ENCODE measurements at places on chromosomes 7 and 10. TPM values are rescaled to one million over a fixed set of nuclear protein-coding genes. Genes with fewer than 3 reads are reported as not detected.

Gene UCN3
- not detected for total RNA-seq

Gene PWWP2B
- 14.2 TPM for total RNA-seq

Gene PPP1R17
- 1.2 TPM for total RNA-seq

GRCh38 chr7:149209518-149210269 is 14.3 kb downstream of the ZNF282 start:
- peak overlapping the region; percentile 10 for H3K4me3 ChIP-seq
- no peaks in the 10 kb centered on the region for H3K27me3 ChIP-seq
- DNase-seq: peak; percentile 65
- peak overlapping the region; percentile 96 for H3K27ac ChIP-seq
- H3K36me3 ChIP-seq: peaks cover 25% of the 10 kb centered on the region

Gene SORCS1
- total RNA-seq: 9.1 TPM

- DNase-seq: no peak
- no peaks in the 10 kb centered on the region for H3K36me3 ChIP-seq
- H3K27me3 ChIP-seq: no peaks in the 10 kb centered on the region
- H3K4me1 ChIP-seq: no peaks in the 10 kb centered on the region
These were observed 149.8 kb downstream of the DOCK4 start for GRCh38 chr7:112056409-112056808.

DNA sequence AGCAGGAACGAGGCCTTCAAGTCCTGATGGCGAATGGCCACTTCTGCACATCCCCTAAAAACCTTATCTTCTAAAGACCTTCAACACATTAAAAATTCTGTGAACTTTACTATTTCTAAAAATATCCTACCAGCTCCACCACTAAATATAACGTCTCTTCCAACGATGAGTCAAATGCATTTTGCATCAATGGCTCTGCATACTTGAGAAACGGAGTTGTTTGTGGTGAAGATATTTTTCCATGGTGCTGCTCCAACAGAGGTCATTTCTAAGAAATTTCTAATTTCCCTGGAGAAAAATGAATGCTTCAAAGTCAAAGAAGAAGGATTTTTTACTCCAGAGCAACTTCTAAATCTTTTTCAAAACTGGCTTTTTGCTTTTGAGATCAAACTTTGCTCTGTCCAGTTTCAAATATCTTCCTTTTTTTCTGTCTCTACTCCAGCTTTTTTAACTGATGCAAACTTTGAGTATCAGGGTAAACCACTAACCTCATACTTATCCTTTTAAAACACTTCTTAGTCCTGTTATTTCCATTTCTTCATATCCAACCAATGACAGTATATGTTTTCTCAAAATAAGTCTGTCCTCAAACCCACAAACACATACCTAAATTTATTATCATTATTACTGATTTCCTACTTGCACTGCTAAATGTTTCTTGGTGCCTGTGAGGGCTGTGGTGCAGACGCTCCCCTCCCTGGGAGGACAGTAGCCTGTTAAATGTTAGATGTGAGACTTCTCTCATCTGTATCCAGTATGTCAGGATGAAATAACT is 258.1 kb downstream of the KLF6 start:
- no peaks in the 10 kb centered on the region for H3K27me3 ChIP-seq
- H3K36me3 ChIP-seq: peaks cover 2% of the 10 kb centered on the region
- H3K4me1 ChIP-seq: peaks cover 5% of the 10 kb centered on the region
- no peak for DNase-seq

- no peak for DNase-seq
- peaks cover 20% of the 10 kb centered on the region for H3K36me3 ChIP-seq
- no peak overlapping the region for H3K4me3 ChIP-seq
- H3K27me3 ChIP-seq: no peaks in the 10 kb centered on the region
- no peak overlapping the region for H3K27ac ChIP-seq
- H3K4me1 ChIP-seq: no peaks in the 10 kb centered on the region
These were observed 10.4 kb upstream of the ZMYND11 start for GRCh38 chr10:124874-125273.

Gene LAMTOR4
- 134 TPM for total RNA-seq

- H3K4me3 ChIP-seq: no peak overlapping the region
- H3K27me3 ChIP-seq: no peaks in the 10 kb centered on the region
- no peaks in the 10 kb centered on the region for H3K4me1 ChIP-seq
These were observed 462.4 kb upstream of the NUPR2 start for GRCh38 chr7:56578612-56579011.

DNA sequence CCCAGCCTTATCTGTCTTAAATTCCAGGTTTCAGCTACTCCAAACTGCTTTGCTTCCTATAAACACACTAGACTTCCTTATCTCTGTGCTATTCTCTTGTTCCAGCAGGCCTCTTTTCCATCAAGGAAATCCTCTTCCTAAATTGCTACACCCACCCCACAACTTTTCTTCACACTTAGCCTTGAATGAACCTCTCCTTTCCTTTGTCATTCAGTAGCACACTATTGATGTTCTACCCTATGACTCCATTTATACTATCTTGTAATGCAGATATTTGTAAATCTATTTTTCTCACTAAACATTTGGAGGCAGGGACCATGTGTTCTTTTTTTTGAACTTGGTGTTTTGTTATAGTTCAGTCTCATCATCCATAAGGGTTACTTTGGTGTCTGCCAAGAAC is 3.7 kb downstream of the SLC16A9 start:
- H3K4me3 ChIP-seq: peak overlapping the region; percentile 73

DNA sequence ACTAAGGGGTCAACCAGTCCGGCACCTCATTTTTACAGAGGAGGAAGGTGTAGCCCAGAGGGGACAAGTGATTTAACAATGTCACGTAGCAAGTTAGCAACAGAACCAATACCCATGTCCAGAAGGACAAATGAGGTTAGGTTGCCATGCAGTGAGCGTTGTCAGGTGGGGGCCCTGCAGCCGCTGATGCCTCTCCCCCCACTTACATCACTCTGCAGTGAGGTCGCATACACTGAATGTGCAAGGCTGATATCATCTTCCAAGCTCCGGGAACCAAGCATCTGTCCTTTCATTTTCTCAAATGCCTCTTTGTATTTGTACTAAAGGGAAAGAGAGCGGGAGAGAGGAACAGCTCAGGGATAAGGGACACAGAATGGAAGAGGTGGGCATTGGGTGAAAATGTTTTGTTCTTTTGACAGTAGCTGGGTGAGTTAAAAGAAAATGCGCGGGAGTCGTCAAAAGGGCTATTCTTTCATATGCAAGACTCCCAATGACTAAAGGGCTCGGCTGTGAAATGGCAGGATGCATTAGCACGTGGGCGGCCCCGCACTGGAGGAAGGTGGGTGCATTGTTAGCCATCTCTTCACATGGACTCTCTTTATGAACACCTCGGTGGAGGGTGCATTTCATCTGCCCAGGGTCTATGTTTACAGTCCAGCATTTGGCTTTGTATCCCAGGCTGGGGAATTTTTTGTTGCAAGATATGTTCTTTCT is 49.7 kb downstream of the NRAP start:
- H3K4me1 ChIP-seq: peaks cover 77% of the 10 kb centered on the region
- no peaks in the 10 kb centered on the region for H3K36me3 ChIP-seq
- H3K27me3 ChIP-seq: peaks cover 5% of the 10 kb centered on the region

Gene OLAH
- total RNA-seq: not detected

GRCh38 chr7:32266932-32267475 is 196.8 kb upstream of the PDE1C start:
- H3K27ac ChIP-seq: no peak overlapping the region
- H3K4me1 ChIP-seq: peaks cover 4% of the 10 kb centered on the region
- no peaks in the 10 kb centered on the region for H3K36me3 ChIP-seq
- no peak overlapping the region for H3K4me3 ChIP-seq
- H3K27me3 ChIP-seq: peaks cover 2% of the 10 kb centered on the region

DNA sequence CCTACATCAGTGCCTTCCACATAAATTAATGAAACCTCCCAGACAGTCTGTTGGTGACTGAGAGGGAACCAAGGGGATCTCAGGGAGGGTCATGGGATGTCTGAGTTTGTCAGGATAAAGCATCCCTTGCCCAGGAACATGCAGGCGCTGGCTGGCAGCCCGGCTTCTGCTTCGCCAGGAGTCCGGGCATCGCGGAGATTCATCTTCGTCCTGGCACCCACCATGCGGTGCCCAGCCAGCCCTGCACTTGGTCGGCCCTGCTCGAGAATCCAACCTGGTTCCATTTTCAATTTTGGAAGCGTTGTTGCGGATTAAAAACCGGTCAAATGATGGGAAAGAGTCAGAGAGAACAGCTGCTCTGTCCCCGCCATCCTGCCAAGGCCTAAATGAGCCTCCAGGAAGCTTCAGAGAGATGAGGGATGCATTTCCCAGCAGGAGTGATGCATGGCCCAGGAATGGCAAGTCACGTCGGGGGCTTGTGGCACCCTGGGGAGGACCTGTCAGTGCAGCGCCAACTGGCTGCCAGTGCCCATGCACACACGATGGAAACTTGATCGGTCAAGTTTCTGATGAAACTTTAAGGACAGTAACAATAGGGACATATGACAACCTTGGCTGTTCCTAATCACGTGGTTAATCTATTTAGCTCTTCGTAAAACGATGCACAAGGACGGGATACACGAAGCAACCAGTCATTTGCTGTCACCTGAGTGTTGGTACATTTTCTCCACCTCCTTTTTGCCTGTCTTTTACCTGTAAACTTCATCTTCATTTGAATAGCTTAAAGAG is 260.8 kb upstream of the MKI67 start:
- no peak overlapping the region for H3K4me3 ChIP-seq
- H3K27me3 ChIP-seq: peaks cover 23% of the 10 kb centered on the region
- DNase-seq: no peak
- H3K27ac ChIP-seq: no peak overlapping the region
- no peaks in the 10 kb centered on the region for H3K4me1 ChIP-seq

DNA sequence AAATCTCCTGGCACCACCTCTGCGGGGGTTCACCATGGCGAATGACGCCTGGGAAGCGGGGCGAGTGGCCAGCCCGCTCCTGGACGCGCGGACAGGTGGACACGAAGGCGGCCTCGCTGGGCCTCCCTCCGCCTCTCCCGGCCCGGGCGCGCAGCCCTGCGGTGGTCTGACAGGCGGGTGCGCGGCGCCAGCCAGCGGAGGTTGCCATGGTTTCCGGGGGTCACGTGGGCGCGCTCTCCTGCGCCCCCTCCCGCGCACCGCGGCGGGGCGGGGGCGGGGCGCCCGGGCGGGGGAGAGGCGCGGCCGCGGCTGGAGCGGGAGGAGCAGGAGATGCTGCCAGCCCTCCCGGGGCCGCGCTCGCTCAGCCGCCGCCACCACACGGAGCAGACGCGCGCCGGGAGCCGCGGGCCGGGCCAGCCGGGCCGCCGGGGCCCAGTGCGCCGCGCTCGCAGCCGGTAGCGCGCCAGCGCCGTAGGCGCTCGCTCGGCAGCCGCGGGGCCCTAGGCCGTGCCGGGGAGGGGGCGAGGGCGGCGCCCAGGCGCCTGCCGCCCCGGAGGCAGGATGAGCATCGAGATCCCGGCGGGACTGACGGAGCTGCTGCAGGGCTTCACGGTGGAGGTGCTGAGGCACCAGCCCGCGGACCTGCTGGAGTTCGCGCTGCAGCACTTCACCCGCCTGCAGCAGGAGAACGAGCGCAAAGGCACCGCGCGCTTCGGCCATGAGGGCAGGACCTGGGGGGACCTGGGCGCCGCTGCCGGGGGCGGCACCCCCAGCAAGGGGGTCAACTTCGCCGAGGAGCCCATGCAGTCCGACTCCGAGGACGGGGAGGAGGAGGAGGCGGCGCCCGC is at the start of gene PRKAR2B:
PRKAR2B (plus strand) TSS at position 359 of the 848 bp plus-strand sequence; CDS start at position 562, 203 bp downstream.
- H3K4me3 ChIP-seq: peak within 1 kb of the TSS; percentile 97
- peak within 1 kb of the TSS; percentile 23 for H3K27ac ChIP-seq
- H3K4me1 ChIP-seq: peaks cover 25% of the 10 kb centered on the region
- no peaks in the 10 kb centered on the region for H3K27me3 ChIP-seq

Gene EN2
- 7.2 TPM for total RNA-seq
